ENCODE measurements at places on chromosomes 5 and 9. TPM values are rescaled to one million over a fixed set of nuclear protein-coding genes. Genes with fewer than 3 reads are reported as not detected.
A peak's percentile ranks its signal among the peaks of the same experiment; 100 is the strongest.

BTNL9 gene
- total RNA-seq = not detected

GRIN1 gene
- total RNA-seq = not detected

DRD1 gene
- 0.18 TPM for total RNA-seq

DNA sequence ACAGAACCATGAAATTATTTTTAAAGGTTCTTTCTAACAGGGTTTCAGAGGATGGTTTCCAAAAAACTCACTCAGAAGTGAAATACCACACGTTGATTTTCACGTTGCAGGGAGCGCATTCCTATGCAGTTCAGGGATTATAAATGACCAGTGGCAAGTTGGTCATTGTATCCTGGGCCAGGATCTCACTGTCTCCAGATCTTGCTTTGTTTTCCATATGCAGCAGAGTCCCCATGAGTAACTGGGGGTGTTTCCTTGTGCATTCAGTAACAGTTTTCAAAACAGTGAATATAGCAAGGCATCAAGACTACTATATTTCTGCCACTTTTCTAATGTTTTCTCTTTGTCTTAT lies 1064.9 kb upstream of the DMAC1 start:
- no peaks in the 10 kb centered on the region for H3K27me3 ChIP-seq
- no peaks in the 10 kb centered on the region for H3K4me1 ChIP-seq
- no peaks in the 10 kb centered on the region for H3K36me3 ChIP-seq
- H3K27ac ChIP-seq = no peak overlapping the region
- DNase-seq = no peak

DNA sequence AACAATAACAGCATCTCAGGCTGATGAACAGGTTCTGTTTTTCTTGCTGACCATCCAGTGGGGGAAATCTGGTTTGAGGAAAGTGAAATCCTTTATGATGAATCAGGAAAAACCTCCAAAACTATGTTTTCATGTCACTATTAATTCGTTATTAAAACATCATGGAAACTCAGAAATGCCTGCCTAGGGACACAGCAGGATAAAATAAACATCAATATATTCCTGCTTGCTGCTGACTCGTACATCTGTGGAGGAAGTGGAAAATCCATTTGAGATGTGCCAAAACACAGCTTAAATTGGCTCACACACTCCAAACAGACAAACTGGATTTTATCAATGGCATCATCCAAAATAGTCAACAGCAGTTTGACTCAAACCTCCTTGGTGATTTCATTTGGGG lies 53.0 kb downstream of the TEK start:
- peak; percentile 79 for DNase-seq
- H3K27ac ChIP-seq = peak overlapping the region; percentile 7
- H3K36me3 ChIP-seq = peaks cover 10% of the 10 kb centered on the region
- H3K4me3 ChIP-seq = no peak overlapping the region
- no peaks in the 10 kb centered on the region for H3K27me3 ChIP-seq

DNA sequence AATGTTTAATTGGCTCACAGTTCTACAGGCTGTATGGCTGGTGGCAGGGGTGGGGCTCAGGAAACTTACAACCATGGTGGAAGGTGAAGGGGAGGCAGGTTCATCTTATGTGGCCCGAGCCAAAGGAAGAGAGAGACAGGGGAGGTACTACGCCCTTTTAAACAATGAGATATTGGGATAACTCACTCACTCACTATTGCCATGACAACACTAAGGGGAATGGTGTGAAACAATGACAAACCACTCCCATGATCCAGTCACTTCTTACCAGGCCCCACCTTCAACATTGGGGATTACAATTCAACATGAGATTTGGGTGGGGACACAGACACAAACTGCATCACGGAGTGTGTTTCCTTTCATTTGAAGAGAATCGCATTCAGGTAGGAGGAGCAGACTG lies 220.9 kb downstream of the GADD45G start:
- no peak overlapping the region for H3K4me3 ChIP-seq
- H3K36me3 ChIP-seq = no peaks in the 10 kb centered on the region
- DNase-seq = no peak
- no peaks in the 10 kb centered on the region for H3K27me3 ChIP-seq
- no peak overlapping the region for H3K27ac ChIP-seq
- no peaks in the 10 kb centered on the region for H3K4me1 ChIP-seq

DNA sequence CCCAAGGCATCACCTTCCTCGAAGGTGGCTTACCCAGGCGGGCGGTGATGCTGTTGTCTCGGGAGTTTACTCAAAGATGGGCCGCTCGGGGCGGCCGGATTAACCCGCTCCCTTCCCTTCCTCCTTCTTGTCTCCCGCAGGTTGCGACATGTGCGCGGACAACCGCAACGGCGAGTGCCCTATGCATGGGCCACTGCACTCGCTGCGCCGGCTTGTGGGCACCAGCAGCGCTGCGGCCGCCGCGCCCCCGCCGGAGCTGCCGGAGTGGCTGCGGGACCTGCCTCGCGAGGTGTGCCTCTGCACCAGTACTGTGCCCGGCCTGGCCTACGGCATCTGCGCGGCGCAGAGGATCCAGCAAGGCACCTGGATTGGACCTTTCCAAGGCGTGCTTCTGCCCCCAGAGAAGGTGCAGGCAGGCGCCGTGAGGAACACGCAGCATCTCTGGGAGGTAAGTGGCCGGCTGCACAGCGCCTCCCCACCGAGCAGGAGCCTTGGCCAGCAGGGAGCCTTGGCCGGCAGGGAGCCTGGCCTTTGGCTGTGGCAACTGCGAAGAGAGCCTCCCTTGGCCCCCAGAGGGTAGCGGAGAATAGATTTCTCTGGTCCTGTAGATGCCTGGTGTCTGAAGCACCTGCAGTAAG lies 10.6 kb downstream of the PRDM6 start:
- H3K27me3 ChIP-seq = peaks cover 10% of the 10 kb centered on the region
- H3K4me1 ChIP-seq = no peaks in the 10 kb centered on the region

DNA sequence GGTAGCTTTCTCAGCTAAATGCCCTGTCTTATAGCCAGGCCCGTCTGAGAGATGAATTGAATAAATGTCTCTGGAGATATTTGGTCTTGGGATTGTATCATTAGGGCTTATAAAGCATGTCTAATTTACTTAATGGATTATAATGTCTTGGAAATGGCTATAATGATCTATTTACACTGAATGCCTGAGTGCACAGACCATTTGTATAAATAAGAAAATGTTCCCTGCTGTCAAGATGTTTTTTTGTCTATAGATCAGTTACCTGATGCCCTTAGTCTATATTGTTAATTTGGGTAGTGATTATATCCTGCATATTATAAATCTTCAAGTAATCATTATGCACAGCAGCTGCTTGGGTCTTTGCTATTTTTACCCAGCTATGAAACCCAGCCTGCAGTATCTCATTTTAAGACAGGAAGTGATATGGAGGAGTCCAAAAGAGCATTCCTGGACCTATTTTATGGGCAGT lies 112.9 kb upstream of the ACTBL2 start:
- H3K27me3 ChIP-seq = no peaks in the 10 kb centered on the region
- no peaks in the 10 kb centered on the region for H3K4me1 ChIP-seq
- no peak for DNase-seq
- no peak overlapping the region for H3K4me3 ChIP-seq

DNA sequence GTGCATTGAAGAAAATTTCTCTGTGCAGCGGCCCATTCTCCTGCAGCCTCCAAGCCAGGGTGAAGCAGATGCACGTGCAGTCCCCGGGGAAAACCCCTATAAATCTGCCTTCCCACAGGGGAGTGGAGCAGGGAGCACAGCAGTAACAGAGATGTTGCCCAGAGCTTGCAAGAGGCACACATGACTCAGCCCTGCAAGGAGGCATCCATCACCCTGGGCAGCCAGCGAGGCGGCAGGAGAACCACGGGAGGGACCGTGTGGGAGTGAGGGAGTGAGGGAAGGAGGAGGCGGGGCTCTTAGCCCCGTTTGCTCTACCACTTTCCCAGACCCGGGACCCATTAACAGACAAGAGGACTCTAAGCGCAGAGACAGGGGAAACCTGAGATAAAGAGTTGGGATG lies 96.2 kb upstream of the ARAP3 start:
- peaks cover 35% of the 10 kb centered on the region for H3K27me3 ChIP-seq
- H3K4me1 ChIP-seq = no peaks in the 10 kb centered on the region
- H3K36me3 ChIP-seq = no peaks in the 10 kb centered on the region
- H3K27ac ChIP-seq = no peak overlapping the region

- DNase-seq = peak; percentile 89
- peaks cover 10% of the 10 kb centered on the region for H3K36me3 ChIP-seq
- peak within 1 kb of the TSS; percentile 65 for H3K4me3 ChIP-seq
- peak within 1 kb of the TSS; percentile 97 for H3K27ac ChIP-seq
- H3K4me1 ChIP-seq = peaks cover 3% of the 10 kb centered on the region
These were observed at the start of gene FAM53C for GRCh38 chr5:138337685-138338410. Gene FAM53C (plus strand): TSS chr5:138338266. CDS start chr5:138341336, 3,070 bp downstream.

DNA sequence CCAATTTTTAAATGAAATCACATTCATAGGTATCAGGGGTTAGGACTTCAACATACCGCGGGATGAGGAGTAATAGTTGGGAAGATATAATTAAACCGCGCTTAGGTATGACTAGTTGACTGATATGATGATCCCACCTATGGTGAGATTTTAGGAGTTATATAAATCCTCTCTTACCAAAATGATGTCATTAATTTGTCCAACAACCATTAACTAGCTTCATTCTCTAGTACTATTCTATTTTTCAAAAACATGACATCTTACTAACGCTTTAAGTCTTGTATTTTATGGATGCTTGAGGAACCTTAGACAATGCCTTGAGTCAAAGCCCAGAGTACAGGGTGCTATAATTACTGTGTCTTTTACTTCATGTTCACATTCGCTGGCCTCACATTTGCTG lies 59.6 kb upstream of the PIK3R1 start:
- no peak overlapping the region for H3K4me3 ChIP-seq
- no peak for DNase-seq
- no peaks in the 10 kb centered on the region for H3K27me3 ChIP-seq
- no peaks in the 10 kb centered on the region for H3K4me1 ChIP-seq
- no peak overlapping the region for H3K27ac ChIP-seq

DNA sequence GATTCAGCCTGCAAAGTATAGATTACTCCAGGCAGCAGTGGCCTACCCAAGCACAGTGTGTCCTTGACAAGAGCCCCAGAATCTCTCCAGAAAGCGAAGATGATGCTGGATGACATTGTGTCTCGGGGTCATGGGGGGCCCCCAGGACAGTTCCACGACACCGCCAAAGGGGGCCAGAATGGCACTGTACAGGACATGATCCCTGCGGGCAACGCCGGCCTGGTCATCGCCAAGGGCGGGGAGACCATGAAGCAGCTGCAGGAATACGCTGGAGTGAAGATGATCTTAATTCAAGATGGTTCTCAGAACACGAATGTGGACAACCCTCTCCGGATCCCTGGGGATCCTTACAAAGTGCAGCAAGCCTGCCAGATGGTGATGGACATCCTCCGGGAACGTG lies 107.0 kb upstream of the MTAP start:
- H3K4me3 ChIP-seq = no peak overlapping the region
- no peaks in the 10 kb centered on the region for H3K27me3 ChIP-seq
- H3K4me1 ChIP-seq = peaks cover 2% of the 10 kb centered on the region
- no peak overlapping the region for H3K27ac ChIP-seq

DNA sequence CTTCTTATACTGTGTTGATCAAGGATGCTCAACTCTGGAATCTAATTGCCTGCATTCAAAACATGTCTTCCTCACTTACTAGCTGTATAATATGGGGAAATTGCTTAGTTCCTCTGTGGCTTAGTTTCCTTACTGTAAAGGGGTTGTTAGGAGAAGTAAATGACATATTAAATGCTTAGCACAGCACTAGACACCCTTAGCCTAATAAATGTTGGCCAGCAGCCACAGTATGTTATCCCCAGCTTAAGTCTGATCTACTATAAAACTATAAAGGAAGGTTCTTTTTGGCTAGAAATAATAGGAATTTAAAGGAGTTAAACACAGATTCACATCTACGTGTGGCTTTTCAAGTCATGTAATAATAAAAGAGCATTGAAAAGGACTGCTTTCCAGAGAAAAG lies 232.4 kb downstream of the PCSK1 start:
- no peaks in the 10 kb centered on the region for H3K36me3 ChIP-seq
- peaks cover 2% of the 10 kb centered on the region for H3K4me1 ChIP-seq
- no peak overlapping the region for H3K27ac ChIP-seq
- DNase-seq = no peak

GRCh38 chr9:123851851-123852250 lies 78.1 kb downstream of the DENND1A start:
- no peak overlapping the region for H3K4me3 ChIP-seq
- H3K27ac ChIP-seq = no peak overlapping the region
- H3K36me3 ChIP-seq = no peaks in the 10 kb centered on the region
- DNase-seq = no peak
- H3K27me3 ChIP-seq = no peaks in the 10 kb centered on the region

Data from IMR-90 (cell line).